Endodermal cell (in vitro differentiated cells): ENCODE measurements at places on chromosomes 12 and 14.

- peak; percentile 85 for DNase-seq
Observed at GRCh38 chr12:48002773-48003218, 1.5 kb downstream of the COL2A1 start.

DNA sequence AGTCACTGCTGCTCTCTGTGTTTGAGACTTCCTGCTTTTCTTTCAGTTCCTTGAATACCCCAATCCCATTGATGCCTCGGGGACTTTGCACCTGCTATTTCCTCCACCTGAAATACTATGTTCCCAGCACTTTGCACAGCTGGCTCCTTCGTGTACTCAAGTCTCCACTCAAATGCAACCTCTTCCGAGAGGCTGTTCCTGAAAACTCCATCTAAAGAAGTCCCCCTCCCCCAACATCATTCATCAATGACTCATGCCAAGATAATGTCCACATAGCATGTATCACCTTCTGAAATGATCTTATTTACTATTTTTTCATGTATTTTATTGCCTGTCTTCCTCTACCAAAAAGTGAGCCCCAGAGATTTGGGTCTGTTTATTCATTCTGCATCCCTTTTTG lies 48.6 kb downstream of the HSPB8 start:
- no peak for DNase-seq

DNA sequence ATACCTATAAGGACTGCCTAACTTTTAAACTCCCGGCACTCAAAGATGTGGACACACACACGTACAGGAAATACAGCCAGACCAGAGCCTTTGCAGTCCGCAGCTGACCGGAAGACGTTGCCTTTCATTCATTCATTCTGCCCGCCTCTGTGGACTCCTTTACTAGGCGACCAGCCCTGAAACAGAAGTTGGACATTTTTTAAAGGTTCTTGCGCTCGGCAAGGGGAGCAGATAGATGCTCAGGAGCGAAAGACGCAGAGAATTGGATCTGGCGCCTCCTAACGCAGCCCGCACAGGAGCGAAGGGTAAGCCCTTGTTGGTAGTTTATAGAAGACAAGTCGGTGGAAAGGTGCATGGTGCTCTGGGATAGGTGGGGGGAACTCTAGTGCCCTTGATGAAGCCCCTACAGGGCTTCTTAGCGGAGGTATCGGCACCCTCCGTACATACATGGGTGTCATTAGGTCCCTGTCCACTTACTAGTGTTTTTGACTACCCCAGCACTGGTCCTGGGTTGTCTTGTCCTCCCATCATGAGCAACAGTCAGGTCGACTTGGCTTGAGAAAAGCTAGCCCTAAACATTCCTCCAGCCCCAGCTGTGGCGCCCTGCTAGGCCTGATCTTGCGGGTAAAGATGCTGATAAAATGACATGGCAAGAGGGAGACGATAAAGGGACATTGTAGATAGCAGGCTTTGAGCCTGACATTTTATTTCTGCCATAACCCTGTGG lies at the start of gene KDM2B:
KDM2B (minus strand) TSS at position 65 of the 727 bp plus-strand sequence. CDS start 112 bp downstream, outside the sequence.
- peak; percentile 89 for DNase-seq

GRCh38 chr14:32507029-32507984 lies 178.2 kb downstream of the AKAP6 start:
- DNase-seq, result no peak

- DNase-seq, result peak; percentile 78
Observed at GRCh38 chr12:74317078-74317601, 220.5 kb upstream of the ATXN7L3B start.

DNA sequence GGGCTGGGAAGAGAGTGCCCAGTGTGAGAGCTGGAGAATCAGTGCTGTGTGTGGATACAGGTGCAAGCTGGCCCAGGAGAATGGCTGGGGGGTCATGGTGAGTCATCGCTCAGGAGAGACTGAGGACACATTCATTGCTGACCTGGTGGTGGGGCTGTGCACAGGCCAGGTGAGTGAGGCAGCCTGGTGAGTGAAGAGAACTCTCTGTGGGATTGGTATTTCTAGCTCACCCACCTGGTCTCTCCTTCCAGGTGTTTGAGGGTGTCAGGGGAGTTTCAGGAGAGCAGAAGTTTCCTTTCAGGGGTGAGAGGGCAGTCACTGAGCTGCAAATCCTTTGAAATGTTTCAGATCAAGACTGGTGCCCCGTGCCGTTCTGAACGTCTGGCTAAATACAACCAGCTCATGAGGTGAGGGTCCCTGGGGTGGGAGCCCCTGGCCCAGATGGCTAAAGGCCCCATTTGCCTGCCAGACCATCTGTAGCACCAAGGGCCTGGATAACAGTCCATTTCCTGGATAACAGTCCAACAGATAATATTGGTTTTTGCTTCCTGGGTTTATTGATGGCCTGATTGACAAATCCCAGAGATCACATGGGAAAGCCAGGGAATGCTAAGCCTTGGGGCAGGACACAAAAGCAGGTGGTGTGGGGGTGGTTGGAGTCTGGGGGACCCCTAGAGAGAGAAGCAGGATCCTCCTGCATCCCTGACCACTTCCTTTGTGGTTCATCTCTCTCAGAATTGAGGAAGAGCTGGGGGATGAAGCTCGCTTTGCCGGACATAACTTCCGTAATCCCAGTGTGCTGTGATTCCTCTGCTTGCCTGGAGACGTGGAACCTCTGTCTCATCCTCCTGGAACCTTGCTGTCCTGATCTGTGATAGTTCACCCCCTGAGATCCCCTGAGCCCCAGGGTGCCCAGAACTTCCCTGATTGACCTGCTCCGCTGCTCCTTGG lies 5.5 kb upstream of the ATN1 start:
- DNase-seq, result no peak
